Upper lobe of left lung (tissue), 6 donors: ENCODE measurements at places on chromosomes 12 and 14. TPM values are rescaled to one million over a fixed set of nuclear protein-coding genes. Genes with fewer than 3 reads are reported as not detected.
A peak's percentile ranks its signal among the peaks of the same experiment; 100 is the strongest.

DNA sequence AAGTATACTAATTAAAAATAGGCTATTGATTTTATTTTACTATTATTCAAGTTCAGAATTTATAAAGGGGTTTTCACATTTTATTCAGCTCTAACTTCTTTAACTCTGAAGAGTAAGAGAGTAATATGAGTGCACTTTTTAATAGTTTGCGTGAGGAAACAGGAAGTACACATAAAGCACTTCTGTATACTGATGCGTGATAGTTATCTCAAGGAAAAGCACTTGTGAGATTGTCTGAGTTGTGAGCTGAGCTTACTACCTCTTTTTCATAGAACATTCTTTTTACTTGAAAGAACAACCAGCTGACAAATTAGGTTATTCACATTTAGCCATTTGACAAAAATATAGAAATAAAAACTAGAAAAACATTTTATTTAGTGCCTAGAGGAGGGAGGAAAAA is 1.9 kb downstream of the RAD51AP1 start:
- no peak for DNase-seq

DNA sequence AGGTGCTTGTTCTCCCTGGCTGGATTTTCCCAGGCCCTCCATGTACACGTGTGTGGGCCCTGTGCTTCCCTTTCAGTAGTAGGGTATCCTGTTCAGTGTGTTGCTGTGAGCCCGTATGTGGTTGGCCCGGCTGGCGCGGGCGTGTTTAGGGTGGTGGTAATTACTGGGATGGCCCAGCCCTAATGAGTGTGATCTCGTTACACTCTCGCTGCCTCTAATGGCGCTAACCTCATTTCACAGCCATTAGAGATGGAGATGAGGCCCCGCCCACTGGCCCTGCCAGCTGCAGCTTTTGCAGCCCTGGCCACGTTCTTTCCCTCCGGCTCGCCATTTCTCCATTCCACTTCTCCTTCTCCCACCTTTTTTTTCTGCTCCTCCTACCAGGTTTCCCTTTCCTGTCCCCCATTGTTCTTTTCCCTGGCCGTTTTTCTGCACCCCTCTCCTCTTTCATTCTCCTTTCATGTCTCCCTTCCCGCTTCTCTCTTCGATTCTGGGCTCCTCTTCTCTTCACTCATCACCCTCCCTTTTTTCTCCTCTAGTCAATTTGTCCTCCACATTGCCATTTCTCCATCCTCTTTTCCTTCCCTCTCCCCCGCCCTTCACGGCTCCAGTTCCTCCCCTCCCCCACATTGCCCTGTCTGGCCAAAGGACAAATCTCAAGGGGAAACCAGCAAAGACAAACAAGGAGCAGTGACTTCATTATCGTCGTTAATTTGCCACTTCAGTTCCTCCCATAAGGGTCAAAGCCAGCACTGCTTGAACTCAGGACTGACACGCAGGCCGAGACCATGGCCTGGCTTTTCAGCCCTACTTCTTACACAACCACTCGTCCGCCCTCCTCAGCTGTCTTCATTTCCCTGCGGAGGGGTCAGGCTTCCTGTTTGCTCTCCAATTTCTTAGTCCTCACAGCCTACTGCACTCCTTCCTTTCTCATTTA is 6.8 kb downstream of the ZFHX2 start:
- DNase-seq = no peak

DNA sequence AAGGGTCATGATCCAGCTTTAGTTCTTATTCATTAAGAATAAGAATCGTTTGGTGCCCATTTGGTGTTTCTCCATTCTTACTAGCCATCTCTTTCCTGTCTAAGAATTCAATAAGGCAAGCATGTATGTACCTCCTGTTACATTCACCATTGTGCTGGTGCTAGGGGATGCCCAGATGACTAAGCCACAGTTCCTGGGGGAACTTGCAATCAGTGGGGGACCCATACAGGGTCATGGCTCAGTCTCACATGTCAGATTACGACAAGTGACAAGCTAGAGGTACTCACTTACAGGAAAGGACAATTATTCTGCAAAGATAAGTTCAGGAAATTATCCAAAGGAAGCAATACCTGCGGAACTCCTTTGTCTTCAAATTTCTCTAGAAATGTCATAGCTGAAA is 125.4 kb downstream of the STXBP6 start:
- DNase-seq = no peak

The AICDA gene
- total RNA-seq = not detected

DNA sequence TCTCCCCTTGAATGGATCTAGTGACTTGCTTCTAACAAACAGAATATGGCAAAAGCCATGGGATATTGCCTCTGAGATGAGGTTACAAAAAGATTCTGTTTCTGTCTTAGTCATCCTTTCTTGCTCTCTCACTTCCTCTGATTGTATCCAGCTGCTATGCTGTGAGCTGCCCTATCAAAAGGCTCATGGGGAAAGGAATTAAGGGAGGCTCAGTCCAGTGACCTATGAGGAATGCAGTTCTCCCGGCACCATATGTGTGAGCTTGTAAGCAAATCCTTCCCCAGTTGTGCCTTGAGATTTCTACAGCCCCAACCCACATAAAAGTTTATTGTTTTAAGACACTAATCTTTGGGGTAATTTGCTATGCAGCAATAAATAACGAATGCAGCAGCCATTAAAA is 183.1 kb downstream of the KLHL28 start:
- no peak for DNase-seq

The KRT6C gene
- not detected for total RNA-seq

The ASPG gene
- 12.5 TPM for total RNA-seq

DNA sequence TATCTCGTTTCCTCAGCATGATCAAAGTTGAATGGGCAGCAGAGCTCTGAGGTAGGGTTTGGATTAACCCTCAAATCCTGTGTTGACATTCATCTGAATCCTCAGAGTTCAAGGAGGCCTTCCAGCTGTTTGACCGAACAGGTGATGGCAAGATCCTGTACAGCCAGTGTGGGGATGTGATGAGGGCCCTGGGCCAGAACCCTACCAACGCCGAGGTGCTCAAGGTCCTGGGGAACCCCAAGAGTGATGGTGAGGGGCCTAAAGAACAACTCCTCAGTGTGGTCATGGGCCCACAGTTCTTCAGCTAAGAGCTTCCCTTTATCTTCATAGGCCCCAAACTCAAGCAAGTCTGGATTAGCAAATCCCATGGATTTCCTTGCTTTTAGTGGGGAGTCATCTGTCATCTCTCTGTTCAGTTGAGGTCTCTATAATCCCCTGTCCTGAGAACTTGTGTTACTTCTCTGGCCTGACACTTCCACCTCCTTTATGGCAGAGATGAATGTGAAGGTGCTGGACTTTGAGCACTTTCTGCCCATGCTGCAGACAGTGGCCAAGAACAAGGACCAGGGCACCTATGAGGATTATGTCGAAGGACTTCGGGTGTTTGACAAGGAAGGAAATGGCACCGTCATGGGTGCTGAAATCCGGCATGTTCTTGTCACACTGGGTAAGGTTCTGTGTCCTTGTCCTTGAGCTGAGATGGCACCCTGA is 1.5 kb downstream of the MYL6 start:
- no peak for DNase-seq

GRCh38 chr14:59116984-59117415 is 71.5 kb upstream of the DAAM1 start:
- DNase-seq = no peak

The SLC25A21 gene
- total RNA-seq = 1.7 TPM

- DNase-seq = no peak
Measured at GRCh38 chr14:56379956-56380355, 199.6 kb upstream of the TMEM260 start.

The AQP2 gene
- not detected for total RNA-seq

- DNase-seq = no peak
Measured at GRCh38 chr14:65433157-65433556, 20.6 kb downstream of the FUT8 start.

- no peak for DNase-seq
Measured at GRCh38 chr14:33026850-33027430, 88.3 kb downstream of the NPAS3 start.

DNA sequence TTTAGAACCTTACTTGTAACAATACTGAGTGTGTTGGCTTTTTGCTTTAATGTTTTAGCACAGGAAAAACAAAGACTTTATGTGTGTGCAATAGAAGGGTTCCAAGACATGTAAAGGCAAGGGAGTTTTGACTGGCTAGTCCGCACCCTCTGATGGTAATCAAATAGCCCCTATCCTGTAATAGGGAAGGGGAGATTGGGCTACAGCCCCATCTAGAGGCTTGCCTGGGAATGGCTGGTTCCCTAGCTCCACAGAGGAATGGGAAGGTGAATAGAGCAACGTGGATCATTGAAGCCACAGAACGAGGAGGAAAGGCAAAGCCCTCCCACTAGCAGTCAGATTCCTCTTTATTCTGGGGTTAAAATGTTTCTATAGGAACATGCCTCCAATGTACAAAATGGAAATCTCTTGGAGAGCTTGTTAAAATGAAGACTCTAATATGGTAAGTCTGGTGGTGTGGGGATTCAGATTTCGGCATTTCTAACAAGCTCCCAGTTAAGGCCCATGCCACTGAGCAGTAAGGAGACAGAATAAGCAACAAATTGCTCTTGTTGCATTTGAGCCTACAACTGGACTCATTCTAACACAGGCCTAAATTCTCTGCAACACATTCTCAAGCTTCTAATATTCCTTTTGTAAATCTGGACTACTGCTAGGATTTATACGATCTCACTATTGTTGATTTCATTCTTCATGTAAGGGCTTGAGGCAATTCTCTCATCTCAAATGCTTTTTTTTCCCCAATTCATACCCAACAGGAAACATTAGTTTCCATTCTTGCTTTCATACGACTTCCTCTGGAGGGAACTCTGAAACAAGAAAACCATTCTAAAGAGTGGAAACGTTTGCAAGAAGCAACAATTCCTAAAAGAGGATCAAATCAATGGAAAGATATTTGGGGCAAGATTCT is 57.1 kb downstream of the NIN start:
- DNase-seq = no peak

The KRT5 gene
- 43.3 TPM for total RNA-seq

- peak; percentile 48 for DNase-seq
Measured at GRCh38 chr14:93712838-93713724, 75.2 kb downstream of the PRIMA1 start.

DNA sequence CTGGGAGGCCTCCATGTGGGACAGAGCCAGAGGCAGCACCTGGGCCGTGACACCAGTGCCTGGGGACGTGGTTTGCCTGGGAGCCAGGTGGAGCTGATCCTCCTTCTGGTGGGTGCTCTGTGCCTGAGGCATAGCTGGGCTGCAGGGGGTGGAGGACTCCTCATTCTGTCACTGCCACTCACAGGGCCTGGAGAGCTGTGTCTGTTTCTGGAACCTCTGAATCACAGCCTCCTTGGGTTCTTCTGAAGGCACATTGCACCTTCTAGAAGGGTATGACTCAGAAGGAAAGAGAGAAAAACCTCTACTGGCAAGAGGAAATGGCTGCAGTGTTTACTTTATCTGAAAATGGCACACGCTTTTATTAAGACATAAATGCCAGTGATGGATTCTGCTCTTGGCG is 659.8 kb downstream of the VRK1 start:
- peak; percentile 37 for DNase-seq

- no peak for DNase-seq
Measured at GRCh38 chr12:53143355-53143754, 37.2 kb upstream of the ZNF740 start.

DNA sequence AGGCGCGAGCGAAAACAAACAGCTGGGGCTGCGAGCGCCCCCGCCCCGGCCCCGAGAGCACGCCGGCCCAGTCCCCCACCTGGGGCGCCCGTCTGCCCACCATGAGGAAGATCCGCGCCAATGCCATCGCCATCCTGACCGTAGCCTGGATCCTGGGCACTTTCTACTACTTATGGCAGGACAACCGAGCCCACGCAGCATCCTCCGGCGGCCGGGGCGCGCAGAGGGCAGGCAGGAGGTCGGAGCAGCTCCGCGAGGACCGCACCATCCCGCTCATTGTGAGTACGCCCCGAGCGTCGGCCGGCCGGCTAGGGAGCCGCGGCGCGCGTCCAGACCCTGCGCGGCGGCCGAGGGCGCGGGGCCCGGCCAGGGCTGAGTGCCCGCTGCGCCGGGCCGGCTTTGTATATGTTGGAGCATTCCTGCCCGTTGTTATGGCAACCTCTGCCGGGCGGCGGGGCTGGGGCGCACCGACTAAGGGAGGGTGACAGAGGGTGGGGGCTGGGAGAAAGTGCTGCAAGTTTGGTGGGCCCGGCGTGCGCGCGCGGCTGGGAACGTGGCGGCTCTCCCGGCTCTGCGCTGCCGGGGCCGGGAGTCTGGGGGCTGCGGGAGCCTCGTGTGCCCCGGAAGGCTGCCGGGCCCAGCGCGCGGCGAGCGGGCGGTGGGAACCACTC is 367 bp downstream of the GALNT16 start:
- DNase-seq = no peak

The VIPAS39 gene
- total RNA-seq = 18.9 TPM

DNA sequence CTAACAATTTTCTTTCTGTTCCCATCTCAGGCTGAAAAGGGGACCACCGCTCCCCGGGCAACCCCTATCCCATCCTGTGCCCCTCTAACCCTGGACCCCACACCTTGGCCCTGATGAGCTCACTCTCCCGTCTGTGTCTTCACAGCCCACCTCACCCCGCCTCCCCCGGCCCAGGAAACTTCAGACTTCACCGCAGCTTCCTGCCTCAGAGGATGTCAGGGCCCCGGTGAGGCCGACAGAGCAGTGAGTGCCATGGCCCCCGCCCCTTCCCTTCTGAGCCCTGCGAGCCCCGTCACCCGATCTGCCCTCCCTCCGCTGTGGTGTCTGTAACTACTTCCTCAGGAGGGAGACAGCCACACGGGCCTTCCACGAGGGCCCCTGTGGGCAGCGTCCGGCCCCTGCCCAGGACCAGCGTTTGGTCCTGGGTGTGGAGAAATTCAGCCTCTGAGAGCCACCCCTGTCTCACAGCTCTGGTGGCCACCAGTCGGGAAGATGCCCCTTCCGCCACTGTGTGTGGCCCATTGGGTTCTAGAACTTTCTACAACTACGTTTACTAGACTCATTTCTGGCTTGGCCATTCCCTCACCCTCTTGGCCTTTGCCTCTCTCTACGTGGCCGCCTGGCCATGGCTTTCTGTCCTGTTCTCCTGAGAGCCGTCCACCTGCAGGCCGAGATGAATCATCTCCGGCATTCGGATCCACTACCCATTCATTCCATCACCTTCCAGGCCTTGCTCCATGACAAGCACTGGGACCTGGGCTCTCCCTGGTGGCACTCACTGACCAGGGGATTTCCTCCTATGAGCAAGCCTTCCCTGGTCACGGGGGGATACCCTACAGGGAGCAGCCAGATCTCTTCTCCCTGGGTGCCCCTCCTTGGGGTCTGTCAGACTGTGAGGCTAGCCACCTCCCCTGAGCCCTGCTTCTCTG is 3.4 kb downstream of the RHOF start:
- DNase-seq = peak; percentile 88

The ITGB7 gene
- 5.3 TPM for total RNA-seq

The CDKN3 gene
- total RNA-seq = 3.6 TPM
